Stimulated activated CD8-positive, alpha-beta memory T cell treated with anti-CD3 and anti-CD28 coated beads, Interleukin-12 subunit alpha, Interleukin-12 subunit beta, amount 100 ng/mL, for 4 hours (primary cell): ENCODE measurements at places on chromosomes 6 and 20.

DNA sequence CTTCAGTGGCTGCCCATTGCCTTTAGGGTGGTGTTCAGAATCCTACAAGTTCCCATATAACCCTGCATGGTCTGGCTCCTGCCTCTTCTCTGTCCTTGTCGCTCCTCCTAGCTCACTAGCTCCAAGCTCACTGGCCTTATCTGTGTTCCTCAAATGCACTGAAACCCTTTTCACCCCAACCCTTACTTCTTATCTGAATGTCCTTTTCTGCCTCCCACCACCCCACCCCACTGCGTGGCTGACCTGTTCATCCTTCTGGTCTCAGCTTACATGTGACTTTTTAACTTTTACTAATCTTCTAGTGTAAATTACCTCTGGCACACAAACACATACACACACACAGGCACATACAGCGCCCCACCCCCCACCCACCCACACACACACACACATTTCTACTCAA, 41.0 kb upstream of the GLP1R start:
- no peak for DNase-seq

- no peak for DNase-seq
Measured at GRCh38 chr20:56433221-56433879, 21.3 kb downstream of the CASS4 start.

- DNase-seq = no peak
Measured at GRCh38 chr20:57474816-57475215, 50.1 kb downstream of the CTCFL start.

DNA sequence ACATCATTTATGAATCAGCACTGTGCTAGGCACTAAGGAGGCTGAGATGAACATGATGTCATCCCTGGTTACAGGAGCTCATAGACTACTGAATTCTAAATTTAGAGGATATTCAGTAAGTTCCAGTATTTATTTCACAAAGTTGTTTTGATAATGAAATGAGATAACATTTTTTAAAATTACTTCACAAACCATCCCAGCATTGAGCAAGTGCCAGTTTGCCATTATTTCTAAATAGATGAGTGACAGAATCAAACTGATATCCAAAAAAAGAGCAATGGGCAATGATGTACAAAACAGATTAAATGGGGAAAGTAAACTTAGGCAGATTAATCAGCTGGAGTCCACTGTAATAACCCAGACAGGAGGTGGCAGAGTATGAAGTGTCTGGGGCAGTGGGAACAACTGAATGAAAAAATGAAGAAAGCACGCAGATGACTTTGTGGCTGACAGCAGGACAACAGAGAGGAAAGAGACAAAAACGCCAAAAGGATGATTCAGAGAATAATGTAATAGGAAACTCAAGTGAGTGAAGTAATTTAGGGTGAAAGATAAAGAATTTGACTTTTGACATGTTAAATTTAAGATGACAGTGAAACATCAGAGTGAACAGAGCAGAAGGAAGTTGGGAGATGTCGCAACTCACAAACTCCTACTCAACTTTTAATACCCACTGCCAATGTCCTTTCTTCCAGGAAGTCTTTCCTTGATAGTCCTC, 70.2 kb downstream of the RCAN2 start:
- DNase-seq = no peak

DNA sequence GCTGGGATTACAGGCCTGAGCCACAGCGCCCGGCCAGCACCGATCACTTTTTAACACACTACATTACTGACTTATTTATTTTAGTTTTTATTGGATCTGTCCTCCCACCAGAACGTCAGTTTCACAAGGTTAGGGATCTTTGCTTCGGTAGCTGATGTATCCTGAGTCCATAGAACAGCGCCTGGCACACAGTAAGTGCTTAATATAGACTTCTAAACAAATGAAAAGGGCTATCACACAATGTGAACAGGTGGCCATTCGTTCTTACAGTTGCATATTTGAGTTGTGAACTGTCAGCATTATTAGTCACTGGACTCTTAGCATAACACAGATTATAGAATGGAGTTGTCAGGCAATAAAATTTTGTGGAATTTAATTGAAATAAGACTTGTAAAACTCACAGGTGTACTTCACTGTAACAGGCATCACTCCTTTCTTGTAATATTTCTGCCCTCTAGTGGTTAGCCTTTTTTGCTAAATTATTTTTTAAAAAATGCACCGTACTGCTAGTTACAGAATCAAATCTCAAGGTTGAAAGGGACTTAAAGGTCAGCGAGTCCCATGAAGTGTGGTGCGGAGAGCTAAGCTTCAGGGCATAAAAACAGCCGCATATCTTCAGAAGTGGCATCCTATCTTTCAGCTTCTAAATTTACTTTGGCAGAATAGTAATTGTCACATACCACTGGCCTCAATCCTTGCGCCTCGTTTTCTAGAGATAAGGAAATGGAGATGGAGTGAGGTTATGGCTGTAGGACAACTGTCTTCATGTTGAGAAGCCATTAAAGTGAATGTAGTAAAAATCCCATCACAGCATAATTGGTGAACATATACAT, 3.4 kb upstream of the TBC1D7 start:
- DNase-seq = no peak

DNA sequence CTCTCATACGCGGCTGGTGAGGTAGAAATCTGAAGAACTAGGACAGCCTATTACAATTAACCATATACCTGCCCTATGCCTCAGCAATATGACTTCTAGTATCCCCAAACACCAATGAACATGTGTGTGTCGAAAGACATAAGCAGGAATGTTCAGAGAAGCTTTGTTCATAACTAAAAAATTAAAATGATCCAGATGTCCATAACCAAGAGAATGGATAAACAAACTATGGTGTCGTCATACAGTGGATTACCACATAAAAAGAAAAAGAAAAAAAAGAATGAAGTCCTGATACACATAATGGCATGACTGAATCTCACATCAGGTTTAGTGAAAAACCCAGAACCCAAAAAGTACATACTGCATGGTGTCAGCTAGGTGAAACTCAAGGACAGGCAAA, 73.9 kb downstream of the MDN1 start:
- no peak for DNase-seq

- DNase-seq = no peak
Measured at GRCh38 chr6:41717392-41717736, 18.0 kb downstream of the TFEB start.

GRCh38 chr20:19251958-19252357, 39.5 kb downstream of the SLC24A3 start:
- no peak for DNase-seq

GRCh38 chr6:9039258-9039657, 603.9 kb upstream of the SLC35B3 start:
- DNase-seq = no peak
